Activated T-cell treated with anti-CD3 and anti-CD28 coated beads, Interleukin-2, amount 50 U/mL, for 24 hours (primary cell): ENCODE measurements at places on chromosomes 3 and 15.

DNA sequence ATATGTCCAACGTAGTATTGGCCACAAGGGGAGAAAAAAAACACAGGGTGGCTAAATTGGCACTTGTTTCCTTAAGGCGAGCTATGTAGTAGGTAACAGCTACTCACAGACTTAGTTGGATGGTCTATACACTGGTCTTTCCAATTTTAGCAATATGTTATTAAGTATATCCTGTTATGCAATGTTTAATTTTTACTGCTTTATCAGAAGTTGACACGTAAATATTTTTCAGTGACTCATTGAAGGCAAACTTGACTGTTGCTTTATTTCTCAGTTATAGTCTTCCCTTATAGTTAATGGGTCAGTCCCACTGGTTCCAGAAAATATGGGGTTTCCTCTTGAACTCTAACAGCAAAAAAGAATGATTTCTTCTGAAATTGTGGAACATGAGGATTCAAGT lies 46.5 kb downstream of the ADPGK start:
- H3K27me3 ChIP-seq: no peaks in the 10 kb centered on the region
- no peak overlapping the region for H3K4me3 ChIP-seq
- H3K27ac ChIP-seq: no peak overlapping the region
- H3K36me3 ChIP-seq: peaks cover 94% of the 10 kb centered on the region

- no peaks in the 10 kb centered on the region for H3K4me1 ChIP-seq
- DNase-seq: no peak
- H3K27me3 ChIP-seq: peaks cover 5% of the 10 kb centered on the region
- H3K36me3 ChIP-seq: no peaks in the 10 kb centered on the region
- no peak overlapping the region for H3K27ac ChIP-seq
Measured at GRCh38 chr3:152998591-152998990, 163.4 kb upstream of the RAP2B start.

DNA sequence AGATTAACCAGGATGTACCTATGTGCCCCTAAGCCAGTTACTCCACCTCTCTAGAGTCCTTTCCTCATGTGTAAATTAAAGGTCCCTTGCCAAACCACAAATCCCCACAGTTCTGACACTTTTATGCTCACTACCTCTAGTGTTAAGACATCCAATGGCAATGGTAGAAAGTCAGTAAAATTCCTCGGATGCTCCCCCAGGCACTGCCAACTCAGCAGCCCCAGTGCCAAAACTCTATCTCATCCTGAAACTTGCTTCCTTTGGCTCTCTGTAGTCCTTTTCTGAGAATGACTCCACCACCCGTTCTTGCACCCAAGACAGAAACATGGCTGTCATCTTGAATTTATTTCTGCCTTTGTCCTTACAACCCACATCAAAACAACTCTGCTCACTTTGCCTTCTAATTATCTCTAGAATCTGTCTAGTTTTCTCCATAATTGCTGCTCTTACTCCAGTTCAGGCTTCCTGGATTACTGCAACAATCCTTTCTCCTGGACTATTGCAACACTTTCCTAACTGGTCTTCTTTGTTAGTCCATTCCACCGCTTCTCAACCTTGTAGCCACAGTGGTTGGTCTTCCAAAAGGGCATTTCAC lies 41.6 kb downstream of the MB21D2 start:
- DNase-seq: no peak
- H3K4me1 ChIP-seq: no peaks in the 10 kb centered on the region
- H3K4me3 ChIP-seq: no peak overlapping the region

- H3K27ac ChIP-seq: no peak overlapping the region
- no peaks in the 10 kb centered on the region for H3K4me1 ChIP-seq
Measured at GRCh38 chr3:81300324-81300927, 461.0 kb downstream of the GBE1 start.

DNA sequence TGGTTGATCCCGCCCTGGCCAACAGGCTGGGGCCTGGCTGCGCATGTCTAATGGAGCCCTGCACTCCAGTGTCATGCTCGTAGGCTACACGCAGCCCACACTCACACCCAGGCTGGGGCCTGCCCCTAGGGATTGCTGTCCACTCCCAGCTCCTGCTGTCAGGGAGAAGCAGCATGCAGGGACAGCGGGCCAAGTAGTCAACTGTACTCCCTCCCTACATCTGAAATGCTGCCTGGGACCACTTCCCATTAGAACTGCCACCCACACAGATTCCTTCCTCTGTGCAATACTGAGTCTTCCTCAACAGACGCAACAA lies 16.1 kb downstream of the ALS2CL start:
- DNase-seq: no peak
- H3K27me3 ChIP-seq: no peaks in the 10 kb centered on the region
- H3K4me3 ChIP-seq: no peak overlapping the region
- H3K36me3 ChIP-seq: peaks cover 6% of the 10 kb centered on the region
- H3K4me1 ChIP-seq: no peaks in the 10 kb centered on the region

- peak overlapping the region; percentile 84 for H3K4me3 ChIP-seq
- H3K27ac ChIP-seq: peak overlapping the region; percentile 87
- no peaks in the 10 kb centered on the region for H3K27me3 ChIP-seq
- H3K4me1 ChIP-seq: peaks cover 48% of the 10 kb centered on the region
Measured at GRCh38 chr3:15333099-15333955, 941 bp upstream of the SH3BP5 start.

- H3K27me3 ChIP-seq: peaks cover 72% of the 10 kb centered on the region
- H3K4me3 ChIP-seq: no peak overlapping the region
- no peak for DNase-seq
- H3K4me1 ChIP-seq: peaks cover 1% of the 10 kb centered on the region
- H3K36me3 ChIP-seq: no peaks in the 10 kb centered on the region
Measured at GRCh38 chr15:94844538-94845389, 613.4 kb downstream of the MCTP2 start.
